Mesenchymal stem cell (in vitro differentiated cells and primary cell): ENCODE measurements at places on chromosomes 13 and 19.

- no peak for DNase-seq
- H3K36me3 ChIP-seq = peaks cover 100% of the 10 kb centered on the region
- H3K27ac ChIP-seq = no peak overlapping the region
Measured at GRCh38 chr19:52217576-52217975, 27.7 kb downstream of the PPP2R1A start.

- no peak overlapping the region for H3K4me3 ChIP-seq
- no peak overlapping the region for H3K27ac ChIP-seq
- H3K27me3 ChIP-seq = no peaks in the 10 kb centered on the region
Measured at GRCh38 chr13:105340061-105340606, 1195.3 kb downstream of the EFNB2 start.

DNA sequence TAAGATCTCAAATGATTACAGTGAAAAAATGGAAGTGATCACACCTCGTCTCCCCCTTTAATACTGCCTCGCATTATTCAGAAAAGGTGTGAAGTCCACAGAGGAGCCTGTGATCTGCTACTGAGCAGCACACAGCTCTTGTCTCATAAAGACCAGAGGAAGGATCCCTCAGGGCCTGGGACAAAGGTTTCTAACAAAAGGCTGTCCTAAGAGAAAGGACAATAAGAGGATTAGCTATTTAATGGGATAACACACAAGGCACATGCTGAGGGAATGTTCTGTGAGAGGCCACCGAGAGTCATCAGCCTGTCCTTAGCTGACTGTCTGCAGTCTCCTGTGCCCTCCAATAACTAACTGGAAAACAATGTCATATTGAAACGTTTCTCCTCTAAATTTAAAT lies 26.7 kb downstream of the EBPL start:
- no peaks in the 10 kb centered on the region for H3K27me3 ChIP-seq
- H3K27ac ChIP-seq = no peak overlapping the region
- peaks cover 24% of the 10 kb centered on the region for H3K36me3 ChIP-seq
- DNase-seq = no peak

- H3K27ac ChIP-seq = no peak overlapping the region
- DNase-seq = peak; percentile 83
- no peak overlapping the region for H3K4me3 ChIP-seq
- H3K27me3 ChIP-seq = peaks cover 16% of the 10 kb centered on the region
Measured at GRCh38 chr19:5403968-5404640, 51.1 kb upstream of the ZNRF4 start.

GRCh38 chr13:89496478-89496877 lies 1825.3 kb downstream of the SLITRK5 start:
- H3K36me3 ChIP-seq = no peaks in the 10 kb centered on the region
- no peak for DNase-seq
- H3K27ac ChIP-seq = no peak overlapping the region
- no peaks in the 10 kb centered on the region for H3K27me3 ChIP-seq
- H3K4me3 ChIP-seq = no peak overlapping the region
- H3K4me1 ChIP-seq = no peaks in the 10 kb centered on the region

- H3K27me3 ChIP-seq = no peaks in the 10 kb centered on the region
- H3K27ac ChIP-seq = no peak overlapping the region
- no peak for DNase-seq
- peak overlapping the region; percentile 91 for H3K4me3 ChIP-seq
- H3K4me1 ChIP-seq = peaks cover 31% of the 10 kb centered on the region
- H3K36me3 ChIP-seq = peaks cover 23% of the 10 kb centered on the region
Measured at GRCh38 chr13:113448885-113449692, 4.2 kb downstream of the ADPRHL1 start.

DNA sequence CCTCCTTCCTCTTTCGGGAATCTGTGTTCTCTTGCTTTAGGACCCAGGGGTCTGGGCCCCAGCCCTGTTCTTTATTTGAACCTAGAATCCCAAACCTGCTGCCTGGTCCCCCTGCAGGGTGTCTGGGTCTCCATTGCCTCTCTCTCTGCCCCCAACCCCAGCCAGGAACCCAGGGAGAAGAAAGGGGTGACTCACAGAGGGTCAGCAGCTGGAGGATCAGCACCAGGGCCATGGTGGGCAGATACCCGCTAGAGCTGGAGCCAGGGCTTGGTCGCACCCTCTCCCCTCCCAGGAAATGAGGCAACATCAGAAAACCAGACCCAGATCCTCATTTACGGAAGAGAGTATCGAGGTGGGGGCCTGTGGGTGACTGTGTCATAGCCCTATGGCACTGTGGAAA lies at the start of gene OSCAR:
OSCAR (minus strand) TSS at position 243 of the 400 bp plus-strand sequence; CDS start at position 232, 11 bp downstream.
- H3K36me3 ChIP-seq = peaks cover 4% of the 10 kb centered on the region
- no peak within 1 kb of the TSS for H3K27ac ChIP-seq
- DNase-seq = peak; percentile 4
- H3K4me1 ChIP-seq = peaks cover 10% of the 10 kb centered on the region
- no peak within 1 kb of the TSS for H3K4me3 ChIP-seq

- no peaks in the 10 kb centered on the region for H3K4me1 ChIP-seq
- no peaks in the 10 kb centered on the region for H3K27me3 ChIP-seq
- no peak overlapping the region for H3K27ac ChIP-seq
- H3K36me3 ChIP-seq = no peaks in the 10 kb centered on the region
- DNase-seq = peak; percentile 16
- no peak overlapping the region for H3K4me3 ChIP-seq
Measured at GRCh38 chr13:86922936-86923335, 748.2 kb upstream of the SLITRK5 start.

DNA sequence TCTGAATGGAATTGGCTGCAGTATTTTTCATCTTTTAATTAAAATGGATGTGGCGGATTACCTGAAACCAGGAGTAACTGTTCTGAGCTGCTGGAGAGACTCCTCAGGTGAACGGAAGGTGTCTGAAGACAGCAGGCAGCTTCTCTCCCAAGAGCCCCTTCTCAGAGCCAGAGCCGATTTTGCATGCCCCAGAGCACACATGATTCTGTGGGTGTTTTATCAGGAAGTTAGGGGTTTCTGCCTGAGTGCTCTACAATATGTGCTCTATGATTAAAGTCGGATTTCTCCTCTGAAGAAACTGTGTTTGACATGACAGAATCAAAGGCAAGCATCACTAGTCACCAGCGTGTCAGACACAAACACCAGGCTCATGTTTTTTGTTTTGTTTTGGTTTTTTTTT lies 60.7 kb upstream of the MCF2L start:
- peaks cover 86% of the 10 kb centered on the region for H3K27me3 ChIP-seq
- no peak overlapping the region for H3K4me3 ChIP-seq
- no peak overlapping the region for H3K27ac ChIP-seq

DNA sequence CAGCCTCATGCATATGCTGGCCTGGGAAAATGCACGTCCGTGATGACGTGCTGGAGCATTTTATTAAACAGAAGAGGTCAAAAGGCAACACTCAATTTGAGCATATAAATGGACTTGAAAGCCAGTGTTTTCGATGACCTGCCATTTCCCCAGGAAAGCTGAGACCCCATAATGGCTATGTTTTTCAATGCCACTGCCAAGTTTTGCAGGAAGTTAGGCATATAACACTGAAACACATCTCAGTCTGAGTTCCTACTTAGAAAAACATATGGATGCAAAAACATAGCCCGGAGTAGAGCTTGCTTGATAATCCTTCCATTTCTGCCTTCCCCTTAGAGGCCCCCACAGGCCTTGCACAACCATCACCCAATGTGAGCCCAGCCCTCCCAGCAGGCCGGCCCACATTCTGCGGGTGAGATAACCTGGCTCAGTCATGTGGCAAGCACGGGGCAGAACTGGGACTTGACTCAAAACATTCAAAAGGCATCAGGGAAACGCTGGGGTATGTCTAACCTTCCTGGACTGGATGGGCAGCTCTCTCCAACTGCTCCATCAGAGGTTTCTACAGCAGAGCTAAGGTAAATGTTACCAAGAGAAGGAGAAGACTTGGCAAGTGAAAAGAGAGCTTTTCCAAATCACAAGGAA lies 24.9 kb downstream of the EPS15L1 start:
- peak; percentile 88 for DNase-seq
- H3K27ac ChIP-seq = peak overlapping the region; percentile 90
- no peak overlapping the region for H3K4me3 ChIP-seq
- H3K4me1 ChIP-seq = peaks cover 43% of the 10 kb centered on the region
- no peaks in the 10 kb centered on the region for H3K27me3 ChIP-seq

DNA sequence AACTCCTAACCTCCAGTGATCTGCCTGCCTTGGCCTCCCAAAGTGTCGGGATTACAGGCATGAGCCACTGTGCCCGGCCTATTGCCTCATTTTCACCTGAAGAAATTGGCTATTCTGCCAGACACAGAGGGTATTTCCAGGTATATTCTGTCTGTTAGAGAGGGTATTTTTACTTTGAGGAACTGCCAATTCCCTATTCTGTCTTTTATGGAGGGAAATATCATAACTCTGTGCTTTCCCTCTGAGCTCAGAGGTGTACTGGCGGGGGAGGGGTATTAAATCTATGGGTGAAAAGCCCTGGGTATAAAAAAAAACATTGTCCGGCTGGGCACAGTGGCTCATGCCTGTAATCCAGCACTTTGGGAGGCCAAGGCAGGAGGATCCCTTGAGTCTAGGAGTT lies 24.8 kb downstream of the TSKS start:
- H3K4me1 ChIP-seq = peaks cover 3% of the 10 kb centered on the region
- no peaks in the 10 kb centered on the region for H3K27me3 ChIP-seq
- DNase-seq = no peak
- H3K4me3 ChIP-seq = no peak overlapping the region

DNA sequence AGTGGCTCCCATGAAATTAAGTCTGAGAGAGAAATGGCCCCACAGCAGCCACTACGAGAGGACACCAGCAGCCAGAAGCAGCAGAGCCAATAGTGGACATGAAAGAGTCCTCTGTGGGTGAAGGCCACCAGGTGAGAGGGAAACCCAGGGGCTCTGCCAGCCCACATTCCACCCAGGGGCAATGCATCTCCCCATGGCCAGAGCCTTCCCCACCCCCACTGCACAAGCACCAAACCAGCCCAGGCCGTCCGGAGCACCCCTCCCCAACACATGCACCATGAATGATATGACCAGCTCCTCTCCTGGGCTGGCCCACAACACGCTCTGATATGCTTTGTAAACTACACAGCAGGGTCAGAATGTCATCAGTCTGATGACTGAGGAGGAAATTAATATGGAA lies 66.9 kb downstream of the TSHZ3 start:
- no peak overlapping the region for H3K4me3 ChIP-seq
- peaks cover 24% of the 10 kb centered on the region for H3K4me1 ChIP-seq
- no peak overlapping the region for H3K27ac ChIP-seq
- H3K36me3 ChIP-seq = peaks cover 41% of the 10 kb centered on the region

DNA sequence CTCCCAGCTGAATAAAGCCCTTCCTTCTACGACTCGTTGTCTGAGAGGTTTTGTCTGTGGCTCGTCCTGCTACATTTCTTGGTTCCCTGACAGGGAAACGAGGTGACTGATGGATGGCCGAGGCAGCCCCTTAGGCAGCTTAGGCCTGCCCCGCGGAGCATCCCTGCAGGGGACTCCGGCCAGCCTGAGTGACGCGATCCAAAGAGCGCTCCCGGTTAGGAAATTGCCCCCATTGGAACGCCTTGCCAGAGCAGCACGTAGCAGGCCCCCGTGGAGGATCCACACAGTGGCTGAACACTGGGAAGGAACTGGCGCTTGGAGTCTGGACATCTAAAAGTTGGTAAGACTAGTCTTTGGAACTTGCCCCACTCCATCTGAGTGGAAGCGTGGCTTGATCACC lies 296.8 kb upstream of the SGCG start:
- H3K36me3 ChIP-seq = no peaks in the 10 kb centered on the region
- no peaks in the 10 kb centered on the region for H3K27me3 ChIP-seq
- H3K4me3 ChIP-seq = no peak overlapping the region
- peak overlapping the region; percentile 89 for H3K27ac ChIP-seq
- no peak for DNase-seq
- H3K4me1 ChIP-seq = peaks cover 10% of the 10 kb centered on the region
